ENCODE measurements at places on chromosomes 4 and X.

DNA sequence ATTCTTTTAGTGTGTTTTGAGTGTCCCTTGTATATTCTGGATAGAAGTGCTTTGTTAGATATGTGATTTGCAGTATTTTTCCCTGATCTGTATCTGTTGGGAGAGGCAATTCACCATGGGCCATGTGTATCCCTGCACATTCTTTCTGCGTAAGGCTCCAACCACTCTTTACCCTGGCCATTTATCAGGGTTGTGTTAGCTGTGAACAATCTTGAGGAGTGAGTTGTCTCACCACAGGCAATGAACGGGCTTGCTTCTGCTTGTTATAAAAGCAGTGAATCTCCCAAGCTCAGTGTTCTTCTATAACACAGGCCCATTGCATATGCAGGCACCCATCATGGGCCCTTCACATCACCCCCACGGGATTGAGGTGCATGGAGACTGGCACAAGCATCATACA lies 18.9 kb upstream of the SMIM10 start:
- DNase-seq = no peak

- no peak for DNase-seq
Observed at GRCh38 chr4:188941524-188942119, 802.4 kb downstream of the TRIML1 start.

GRCh38 chr4:101856149-101856548 lies 65.6 kb downstream of the BANK1 start:
- no peak for DNase-seq

GRCh38 chr4:101475246-101475645 lies 127.9 kb upstream of the PPP3CA start:
- DNase-seq = no peak

- no peak for DNase-seq
Observed at GRCh38 chr4:168860827-168861226, 149.2 kb downstream of the CBR4 start.

DNA sequence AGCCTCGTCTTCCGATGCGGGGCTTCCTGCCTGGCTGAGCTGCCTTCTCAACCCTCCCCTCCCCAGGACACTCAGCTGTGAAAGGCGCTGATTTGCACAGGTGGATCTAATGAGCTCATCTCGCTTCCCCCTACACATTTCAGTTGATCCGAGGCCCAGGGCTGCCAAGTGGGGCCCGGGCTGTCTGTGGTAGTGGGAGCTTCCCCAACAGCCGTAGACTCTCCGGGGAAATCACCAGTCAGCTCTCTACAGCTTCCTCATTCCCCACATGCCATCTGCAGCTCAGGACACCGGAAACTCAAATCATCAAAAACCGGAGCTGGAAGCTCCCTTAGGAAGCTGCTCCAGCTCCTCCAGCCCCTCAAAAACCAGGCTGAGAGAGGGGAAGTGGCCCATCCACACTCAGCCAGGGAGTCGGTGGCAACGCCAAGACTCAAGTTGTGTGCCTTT lies 56.2 kb downstream of the SMIM20 start:
- no peak for DNase-seq
